ENCODE measurements at places on chromosomes 6 and 20.

GRCh38 chr6:42629845-42630244 is 66.0 kb downstream of the UBR2 start:
- DNase-seq: no peak

DNA sequence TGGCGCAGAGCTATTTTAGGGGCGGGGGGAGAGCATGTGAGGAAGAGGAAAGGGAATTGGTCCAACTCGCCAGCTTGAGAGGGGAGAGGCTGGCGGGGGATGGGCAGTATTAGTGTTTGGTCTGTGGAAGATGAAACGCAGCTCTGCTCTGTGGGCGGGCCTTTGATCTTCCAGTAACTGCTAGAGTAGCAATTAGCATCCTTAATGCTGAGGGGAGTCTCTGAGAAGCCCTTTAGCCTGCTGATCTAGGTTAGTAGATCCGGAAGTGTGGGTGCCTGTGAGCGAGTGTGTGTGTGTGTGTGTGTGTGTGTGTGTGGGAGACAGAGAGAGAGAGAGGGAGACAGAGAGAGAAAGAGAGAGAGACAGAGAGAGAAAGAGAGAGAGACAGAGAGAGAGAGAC is 117.2 kb upstream of the BACH2 start:
- no peak for DNase-seq

- DNase-seq: no peak
Observed at GRCh38 chr20:17634661-17635331, 47.2 kb downstream of the RRBP1 start.

GRCh38 chr20:39839399-39840119 is 849.5 kb downstream of the MAFB start:
- no peak for DNase-seq

DNA sequence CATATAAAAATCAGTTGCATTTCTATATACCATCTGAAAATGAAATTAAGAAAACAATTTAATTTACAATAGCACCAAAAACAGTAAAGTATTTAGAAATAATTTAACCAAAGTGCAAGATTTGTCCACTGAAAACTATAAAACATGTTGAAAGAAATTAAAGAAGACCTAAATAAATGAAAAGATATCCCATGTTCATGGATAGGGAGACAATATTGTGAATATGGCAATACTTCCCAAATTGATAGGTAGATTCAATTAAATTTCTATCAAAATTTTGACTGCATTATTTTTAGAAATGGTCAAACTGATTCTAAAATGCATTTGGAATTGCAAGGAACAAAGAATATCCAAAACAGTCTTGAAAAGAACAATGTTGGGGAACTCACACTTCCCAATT is 17.6 kb upstream of the POU3F2 start:
- no peak for DNase-seq

GRCh38 chr20:40655451-40655850 is 33.6 kb downstream of the MAFB start:
- DNase-seq: no peak

DNA sequence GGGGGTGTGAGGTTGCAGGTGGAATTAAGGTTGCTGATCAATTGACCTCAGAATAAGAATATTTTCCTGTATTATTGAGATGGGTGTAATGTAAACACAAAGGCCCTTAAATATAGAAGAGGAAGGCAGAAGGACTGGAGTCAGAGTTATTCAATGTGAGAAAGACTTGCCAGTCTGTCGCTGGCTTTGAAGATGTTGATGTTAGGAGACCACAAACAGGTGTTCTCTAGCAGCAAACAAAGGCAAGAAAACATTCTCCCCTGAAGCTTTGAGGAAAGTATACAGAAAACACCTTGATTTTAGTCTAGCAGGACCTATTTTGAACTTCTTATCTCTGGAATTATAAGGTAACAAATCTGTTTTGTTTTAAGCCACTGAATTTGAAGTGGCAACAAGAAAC is 138.9 kb upstream of the PTPRK start:
- DNase-seq: no peak

GRCh38 chr6:25042036-25042521 is 106.3 kb upstream of the RIPOR2 start:
- no peak for DNase-seq
